ENCODE measurements at places on chromosomes 16 and 17. TPM values are rescaled to one million over a fixed set of nuclear protein-coding genes. Genes with fewer than 3 reads are reported as not detected.

HYDIN gene
- polyA plus RNA-seq = 10.6 TPM

CDRT15 gene
- 0.76 TPM for polyA plus RNA-seq

KRTAP1-1 gene
- polyA plus RNA-seq = not detected

TBC1D3I gene
- polyA plus RNA-seq = 1.8 TPM

DNAI2 gene
- 0.18 TPM for polyA plus RNA-seq

RAB37 gene
- polyA plus RNA-seq = 5.6 TPM

PYY gene
- not detected for polyA plus RNA-seq

MAP2K4 gene
- polyA plus RNA-seq = 32.8 TPM

ZC3H18 gene
- polyA plus RNA-seq = 36.1 TPM

PLA2G10 gene
- 0.24 TPM for polyA plus RNA-seq

DPEP3 gene
- 0.07 TPM for polyA plus RNA-seq

TNFRSF17 gene
- polyA plus RNA-seq = not detected

CLDN7 gene
- 56.2 TPM for polyA plus RNA-seq

CMTM2 gene
- polyA plus RNA-seq = 0.62 TPM

PLD2 gene
- 31.9 TPM for polyA plus RNA-seq

LRRC36 gene
- polyA plus RNA-seq = 7.7 TPM

AOC3 gene
- polyA plus RNA-seq = 13.8 TPM

KRTAP4-6 gene
- not detected for polyA plus RNA-seq

BHLHA9 gene
- polyA plus RNA-seq = not detected

KCNJ2 gene
- polyA plus RNA-seq = 3.8 TPM
